ENCODE measurements at places on chromosomes 2 and 18. TPM values are rescaled to one million over a fixed set of nuclear protein-coding genes. Genes with fewer than 3 reads are reported as not detected.

Gene MBD2
- 31.5 TPM for total RNA-seq

Gene CRYGC
- total RNA-seq, result not detected

Gene NAT8
- not detected for total RNA-seq

Gene ATOH8
- 18.6 TPM for total RNA-seq

Gene DUSP19
- total RNA-seq, result 2.4 TPM

Gene RSAD2
- 0.72 TPM for total RNA-seq
